ENCODE measurements at places on chromosomes 7 and 10.

DNA sequence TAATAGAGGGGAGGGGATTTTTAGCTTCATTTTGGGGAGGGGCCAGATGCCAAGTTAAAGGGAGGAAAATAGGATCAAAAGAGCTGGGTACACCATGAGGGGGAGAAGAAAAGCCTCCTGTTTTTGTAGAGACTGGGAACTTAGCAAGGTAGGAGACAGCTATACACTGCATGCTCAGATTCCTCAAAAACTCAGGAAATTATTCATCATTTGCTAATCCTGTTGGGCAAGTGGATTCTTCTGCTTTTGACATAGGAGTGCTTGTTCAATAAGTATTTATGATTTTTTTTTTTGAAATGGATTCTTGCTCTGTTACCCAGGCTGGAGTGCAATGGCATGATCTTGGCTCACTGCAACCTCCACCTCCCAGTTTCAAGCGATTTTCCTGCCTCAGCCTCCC, 73.4 kb downstream of the LYZL2 start:
- no peak for DNase-seq

GRCh38 chr7:31640381-31640780, 46.6 kb upstream of the PPP1R17 start:
- DNase-seq = no peak

DNA sequence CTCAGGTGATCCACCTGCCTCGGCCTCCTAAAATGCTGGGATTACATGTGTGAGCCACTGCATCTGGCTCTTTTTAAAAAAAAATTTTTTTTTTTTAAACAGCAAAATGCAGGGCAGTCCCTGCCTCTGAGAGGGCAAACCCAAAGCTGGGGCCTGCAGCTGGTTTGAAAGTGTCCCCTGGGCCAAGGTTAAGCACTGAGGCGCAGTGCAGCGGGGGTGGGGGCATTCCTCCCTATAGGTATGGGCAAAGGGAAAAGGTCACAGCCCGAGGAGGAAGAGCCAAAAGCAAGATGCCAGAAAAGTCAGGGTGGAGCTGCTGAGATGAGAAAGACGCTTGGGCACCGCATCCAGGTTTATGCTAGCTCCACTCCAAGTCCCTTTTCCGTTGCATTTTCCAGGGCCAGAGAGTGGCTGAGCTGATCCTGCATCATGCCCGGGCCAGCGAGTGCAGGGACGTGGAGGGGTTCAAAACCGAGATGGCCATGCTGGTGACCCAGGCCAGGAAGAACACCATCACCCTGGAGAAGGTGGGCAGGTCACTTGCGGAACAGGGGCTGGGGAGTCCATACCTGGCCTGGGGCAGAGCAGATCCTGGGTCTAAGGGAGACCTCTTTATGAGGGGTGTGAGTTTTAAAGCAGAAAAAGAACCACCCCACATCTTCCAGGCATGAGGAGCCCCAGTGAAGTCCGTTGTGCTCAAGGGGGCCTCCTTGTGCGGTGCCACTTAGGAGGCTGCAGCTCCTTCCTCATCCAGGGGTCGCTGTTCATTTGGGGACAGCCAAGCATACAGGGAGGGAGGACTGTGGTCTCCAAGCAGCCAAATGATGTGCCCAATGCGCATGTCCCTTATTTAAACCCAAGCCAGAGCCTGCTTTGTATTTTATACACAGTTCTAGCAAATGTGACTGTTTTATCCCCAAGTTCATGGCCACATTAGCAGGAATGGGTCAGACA, 7.0 kb upstream of the NDUFB2 start:
- DNase-seq = no peak

DNA sequence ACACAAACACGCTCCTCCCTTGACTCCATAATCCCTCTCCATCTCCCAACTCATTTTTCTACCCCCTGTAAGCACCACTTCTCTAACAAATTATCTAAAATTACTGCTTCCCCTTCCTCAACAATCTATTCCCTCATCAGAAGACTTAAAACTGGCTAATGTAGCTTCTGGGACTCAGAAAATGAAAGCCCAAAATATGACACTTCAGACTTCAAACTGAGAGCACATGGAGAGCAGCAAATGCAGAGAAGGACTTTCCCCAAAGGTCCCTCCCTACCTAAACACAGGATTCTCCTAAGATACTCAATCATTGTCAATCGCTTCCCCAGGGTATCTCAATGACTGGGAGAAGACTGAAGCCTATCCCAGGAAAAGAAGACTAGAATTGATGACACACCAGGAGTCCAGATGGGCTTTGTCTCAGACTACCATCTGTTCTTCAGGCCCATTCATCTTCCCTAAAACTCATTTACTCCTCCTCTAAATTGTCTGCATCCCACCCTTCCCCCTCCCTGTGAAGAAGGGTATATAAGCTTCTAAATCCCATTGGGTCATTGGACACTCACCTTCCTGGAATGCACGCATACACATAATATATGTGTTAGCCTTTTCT, 39.2 kb downstream of the ST8SIA6 start:
- DNase-seq = no peak

- DNase-seq = no peak
These were observed 240.6 kb upstream of the DGKB start for GRCh38 chr7:15143121-15143520.

- DNase-seq = no peak
These were observed 28.7 kb downstream of the PNPLA8 start for GRCh38 chr7:108497082-108497725.

- no peak for DNase-seq
These were observed 30.0 kb upstream of the ZNF32 start for GRCh38 chr10:43678654-43679053.

Data from stimulated activated CD4-positive, alpha-beta T cell treated with anti-CD3 and anti-CD28 coated beads, Interleukin-15, amount 100 ng/mL, for 1 hour (primary cell).